Hindlimb muscle (tissue), 1 donor: ENCODE measurements at places on chromosomes 3 and 15. TPM values are rescaled to one million over a fixed set of nuclear protein-coding genes. Genes with fewer than 3 reads are reported as not detected.

APOD gene
- polyA plus RNA-seq, result 36.5 TPM

CGNL1 gene
- polyA plus RNA-seq, result 5.4 TPM

WDR48 gene
- 37.3 TPM for polyA plus RNA-seq

ARL14 gene
- not detected for polyA plus RNA-seq

DNA sequence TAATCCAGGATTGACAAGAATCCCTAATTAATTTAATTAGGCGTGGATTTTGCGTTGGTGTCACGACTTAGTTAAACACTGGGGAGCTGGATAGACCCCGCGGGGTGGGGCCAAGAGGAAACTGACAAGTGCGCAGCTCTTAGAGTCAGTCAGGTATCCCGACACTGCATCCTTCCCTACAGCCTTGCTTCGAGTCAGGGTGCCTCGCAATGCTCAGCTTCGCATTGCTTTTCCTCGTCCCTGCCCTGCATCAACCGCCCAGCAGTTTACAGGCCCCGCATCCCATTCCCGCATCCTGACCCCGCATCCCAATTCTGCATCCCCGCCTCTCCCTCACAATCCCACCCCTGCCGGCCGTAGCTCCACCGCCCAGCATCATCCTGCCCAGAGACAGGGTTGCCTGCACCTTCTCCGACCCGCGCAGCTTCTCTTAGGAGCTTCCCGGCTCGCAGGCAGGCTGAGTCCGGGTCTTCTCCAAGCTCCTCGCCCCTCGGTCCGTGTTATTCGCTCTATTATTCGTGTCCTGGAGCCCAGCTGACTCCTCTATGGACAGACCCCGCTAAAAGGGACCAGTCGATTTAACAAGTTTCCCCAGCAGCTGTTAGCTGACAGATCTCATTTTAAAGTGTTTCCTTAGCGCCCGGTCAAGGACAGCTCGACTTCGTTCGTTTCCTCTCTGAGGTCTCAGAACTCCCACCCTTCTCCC, 699 bp upstream of the SHOX2 start:
- no peak for DNase-seq

DNA sequence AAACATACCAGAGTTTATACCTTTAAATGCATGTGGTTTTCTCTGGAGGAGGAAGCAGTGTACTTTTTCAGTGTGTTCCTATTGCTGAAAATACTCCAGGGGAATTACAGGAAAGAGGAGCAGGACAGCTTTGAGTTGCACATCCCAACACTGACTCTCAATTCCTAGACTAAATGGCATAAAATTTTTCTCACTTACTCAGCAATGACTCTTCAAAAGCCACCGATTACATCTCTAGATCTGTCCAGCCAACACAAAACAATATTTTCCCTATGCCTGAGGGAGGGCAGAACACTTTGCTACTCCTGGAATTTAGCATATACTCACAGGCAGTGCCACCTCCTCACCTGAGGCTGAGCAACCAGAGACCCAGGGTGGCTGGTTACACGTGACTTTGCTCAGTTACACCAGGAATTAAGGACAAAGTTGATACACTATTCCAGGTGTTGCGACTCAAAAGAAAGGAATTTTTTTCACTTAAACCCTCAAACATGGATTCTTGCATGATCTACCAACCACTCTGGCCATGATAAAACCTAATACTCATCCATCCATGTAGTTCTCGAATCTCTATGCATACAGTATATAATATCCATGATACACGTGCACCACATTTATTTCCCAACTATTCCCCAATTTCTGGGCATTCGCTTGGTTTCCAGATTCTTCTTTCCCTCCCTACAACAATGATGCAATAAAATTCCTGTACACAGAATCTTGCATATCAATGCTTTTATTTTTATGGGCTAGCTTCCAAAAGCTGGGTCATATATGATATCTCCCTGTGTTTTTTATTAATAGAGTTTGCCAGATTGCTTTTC, 194.6 kb downstream of the THRB start:
- DNase-seq, result no peak

DNA sequence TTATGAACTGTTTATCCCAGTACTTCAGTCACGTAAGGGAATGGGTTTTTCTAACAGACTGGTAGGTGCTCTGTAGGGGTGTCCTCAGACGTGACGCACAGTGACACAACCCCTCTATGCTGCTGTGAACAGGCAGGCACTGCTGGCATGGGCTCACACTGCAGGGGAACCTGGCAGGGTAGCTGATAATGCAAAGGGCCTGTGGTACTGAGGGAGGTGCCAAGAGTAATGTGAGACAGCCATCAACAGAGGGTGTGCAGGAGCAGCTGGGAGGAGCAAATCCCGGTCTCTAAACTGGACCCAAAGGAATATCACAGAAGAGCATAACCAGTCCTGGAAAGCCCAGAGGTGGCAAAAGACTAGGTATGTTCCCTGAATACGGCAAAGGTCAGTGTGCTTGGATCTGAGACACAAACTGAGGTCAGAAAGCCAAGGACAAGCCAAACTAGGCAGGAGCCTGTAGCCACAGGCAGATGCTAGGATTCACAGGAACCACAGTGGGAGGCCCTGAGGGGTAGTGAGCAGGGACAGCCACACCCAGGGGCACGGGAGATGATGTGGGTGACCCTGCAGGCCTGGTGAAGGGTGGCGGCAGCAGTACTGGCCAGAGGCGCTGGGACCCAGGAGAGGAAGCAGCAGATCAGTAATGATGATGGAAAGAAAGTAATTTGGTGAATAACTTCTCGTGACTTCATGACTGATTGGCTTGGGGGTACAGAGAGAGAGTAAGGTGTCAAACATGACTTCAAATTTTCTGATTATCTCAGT, 248.1 kb upstream of the CHRNA7 start:
- DNase-seq, result no peak

DNA sequence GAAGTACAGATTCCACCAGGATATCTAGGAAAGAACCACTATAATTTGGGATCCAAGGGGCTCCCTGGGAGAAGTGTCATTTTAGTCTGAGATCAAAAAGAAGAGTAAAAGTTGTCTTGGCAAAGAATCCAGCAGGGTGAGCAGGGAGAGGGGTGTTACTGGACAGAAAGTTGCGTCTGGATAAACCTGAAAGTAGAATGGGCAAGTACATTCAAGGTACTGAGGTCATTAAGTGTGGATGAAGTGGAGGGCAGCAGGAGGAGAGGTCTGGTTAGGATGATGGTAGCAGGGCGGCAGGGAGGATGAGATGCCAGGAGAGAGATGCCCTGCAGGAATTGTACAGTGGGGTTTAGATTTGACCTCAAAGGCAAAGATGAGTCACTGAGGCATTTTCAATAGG, 253.3 kb downstream of the KLF13 start:
- no peak for DNase-seq

GRCh38 chr3:186259612-186260383, 102.2 kb downstream of the DGKG start:
- DNase-seq, result no peak

DNA sequence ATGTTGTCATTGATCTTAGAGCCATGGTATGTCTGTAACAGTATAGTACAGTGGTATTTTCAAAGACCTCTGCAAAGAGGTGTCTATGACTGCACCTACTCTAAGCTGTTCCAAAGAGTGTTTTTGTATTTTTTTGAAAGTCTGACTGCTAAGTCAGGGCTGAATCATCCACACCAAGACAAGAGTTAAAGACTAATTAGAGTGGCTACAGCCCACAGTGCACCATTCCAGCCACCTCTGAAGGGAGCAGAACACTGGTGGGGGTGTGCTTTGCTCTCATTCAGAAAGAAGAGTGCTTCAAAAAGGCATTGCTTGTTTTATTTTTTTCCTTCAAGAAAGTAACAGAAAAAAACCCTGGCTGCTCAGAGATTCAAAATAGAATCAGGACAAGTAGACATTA, 301.4 kb downstream of the GABRG3 start:
- DNase-seq, result no peak

- no peak for DNase-seq
Measured at GRCh38 chr3:60574046-60574769, 677.0 kb downstream of the FHIT start.

DNA sequence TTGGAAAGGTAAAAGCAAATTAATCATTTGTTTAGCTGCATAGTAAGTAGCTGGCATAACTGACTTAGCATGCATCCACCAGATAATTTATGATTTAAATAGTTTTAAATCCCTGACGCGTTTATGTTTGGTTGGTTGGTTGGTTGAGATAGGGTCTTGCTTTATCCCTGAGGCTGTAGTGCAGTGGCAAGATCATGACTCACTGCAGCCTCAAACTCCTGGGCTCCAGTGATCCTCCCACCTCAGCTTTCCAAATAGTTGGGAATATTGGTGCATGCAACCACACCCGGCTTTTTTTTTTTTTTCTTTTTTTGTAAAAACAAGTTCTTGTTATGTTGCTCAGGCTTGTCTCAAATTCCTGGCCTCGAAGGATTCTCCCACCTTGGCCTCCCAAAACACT, 263.4 kb downstream of the MCTP2 start:
- no peak for DNase-seq
